HuH-7 (cell line): ENCODE measurements at places on chromosomes 12 and 14.

DNA sequence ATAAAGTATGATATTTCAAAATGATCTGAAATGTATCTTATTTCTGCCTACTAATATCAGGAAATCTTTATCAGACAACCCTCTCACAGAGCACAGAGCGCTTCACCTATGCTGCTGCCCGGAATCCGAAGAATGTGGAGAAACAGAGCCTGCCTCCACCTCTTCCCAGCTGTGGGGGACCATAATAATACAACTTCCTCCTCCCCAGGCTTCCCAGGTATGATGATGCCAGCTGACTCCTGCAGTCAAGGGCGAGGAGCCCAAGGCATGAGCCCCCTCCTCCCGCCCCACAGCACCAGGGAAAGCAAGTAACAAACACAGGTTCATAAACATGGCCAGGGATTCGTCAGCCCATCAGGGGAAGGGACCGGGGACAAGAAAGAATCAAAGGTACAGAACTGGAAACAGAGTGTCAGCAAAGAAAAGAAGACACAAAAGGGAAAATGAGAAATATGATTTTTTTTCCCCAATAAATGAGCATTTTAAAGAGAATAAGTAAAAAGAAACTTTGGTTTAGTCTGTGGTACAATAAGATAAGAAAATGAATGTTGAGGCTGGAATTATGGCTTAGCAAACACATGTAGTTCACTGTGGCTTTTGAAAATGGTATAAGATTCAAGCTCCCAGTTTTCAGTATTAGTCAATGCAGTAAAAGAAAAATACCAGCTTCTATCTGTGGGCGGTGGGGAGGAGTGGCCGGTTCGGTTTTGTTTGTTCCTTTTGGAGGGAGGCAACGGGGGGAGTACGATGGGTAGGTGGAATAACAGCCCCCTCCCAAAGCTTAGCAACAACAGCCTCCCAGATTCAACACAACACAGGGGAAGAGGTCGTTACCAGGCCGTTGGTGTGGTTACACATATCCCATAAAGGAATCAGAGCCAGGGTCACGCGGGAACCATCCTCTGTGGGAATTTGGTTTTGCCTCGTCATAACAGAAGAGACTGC lies 68.3 kb downstream of the SETD3 start:
- DNase-seq, result no peak

- DNase-seq, result no peak
Measured at GRCh38 chr12:92938638-92939037, 9.5 kb upstream of the EEA1 start.

DNA sequence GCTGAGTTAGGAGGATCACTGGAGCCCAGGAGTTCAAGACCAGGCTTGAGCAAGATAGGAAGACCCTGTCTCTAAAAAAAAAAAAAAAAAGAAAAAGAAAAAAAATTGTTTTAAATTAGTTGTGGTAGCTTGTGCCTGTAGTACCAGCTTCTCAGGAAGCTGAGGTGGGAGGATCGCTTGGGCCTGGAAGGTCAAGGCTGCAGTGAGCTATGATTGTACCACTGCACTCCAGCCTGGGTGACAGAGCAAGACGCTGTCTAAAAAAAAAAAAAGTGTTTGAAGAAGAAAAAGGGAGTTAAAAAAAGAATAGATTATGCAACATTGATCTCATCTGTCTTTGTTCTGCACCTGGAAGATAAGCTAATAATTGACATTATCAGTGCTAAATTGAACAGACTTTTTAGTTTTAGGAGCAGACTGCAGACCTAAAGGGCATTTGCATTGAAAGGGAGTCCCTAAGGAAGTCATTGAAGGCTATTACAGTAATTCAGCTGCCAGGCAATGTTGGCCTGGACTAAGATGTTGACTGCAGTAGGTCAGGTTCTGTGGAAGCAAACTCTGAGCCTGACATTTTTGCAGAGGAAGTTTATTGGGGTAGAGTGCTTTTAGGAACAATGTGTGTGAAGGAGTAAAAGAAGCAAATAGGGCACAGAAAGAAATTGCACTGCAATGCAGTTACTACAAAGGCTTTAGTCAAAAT lies 215.8 kb downstream of the PCNX1 start:
- DNase-seq, result no peak

DNA sequence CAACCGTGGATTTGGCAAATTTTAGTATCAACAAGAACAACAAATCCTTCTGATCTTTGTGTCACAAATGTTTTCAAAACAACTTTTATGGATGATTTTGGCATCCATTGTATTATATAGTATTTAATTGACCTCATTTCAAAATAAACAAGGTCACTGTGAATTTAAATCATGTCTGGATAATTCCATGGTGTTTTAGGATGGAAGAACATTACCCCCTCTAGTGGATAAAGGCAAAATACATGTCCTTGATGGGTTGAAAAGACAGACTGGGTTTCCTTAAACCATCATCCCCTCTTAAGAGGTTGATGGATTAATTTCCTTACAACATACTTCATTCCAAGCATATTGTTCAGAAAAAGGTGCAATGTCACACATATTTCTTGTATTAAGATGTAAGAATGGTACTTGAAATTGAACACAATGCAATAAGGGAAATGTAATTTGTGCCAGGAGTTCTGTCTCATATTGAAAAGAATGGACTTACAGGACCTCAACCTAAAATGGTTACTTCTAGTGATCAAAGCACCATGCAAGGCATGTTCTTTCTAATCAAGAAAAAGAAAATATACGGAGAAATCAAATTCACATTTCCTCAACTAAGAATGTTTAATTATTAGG lies 352.0 kb downstream of the BCAT1 start:
- peak; percentile 63 for DNase-seq

DNA sequence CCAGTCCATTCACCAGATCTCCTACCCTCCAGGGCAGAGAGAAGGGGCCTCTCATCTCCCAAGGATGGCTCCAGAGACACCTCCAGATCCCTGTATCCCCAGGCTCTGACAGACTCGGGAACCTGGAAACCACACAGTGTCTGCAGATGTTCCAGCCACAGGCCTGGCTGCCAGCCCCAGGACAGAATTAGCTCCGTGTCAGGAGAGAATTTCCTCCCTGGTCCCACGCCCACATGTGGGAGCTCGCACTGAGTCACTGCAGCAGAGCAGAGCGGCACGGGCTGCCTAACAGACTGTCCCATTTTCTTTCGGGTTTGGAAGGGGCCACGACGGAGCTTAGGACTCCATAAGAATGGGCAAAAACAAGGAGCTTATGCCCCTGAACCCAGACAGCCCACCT lies 33.6 kb downstream of the CMKLR1 start:
- DNase-seq, result no peak

DNA sequence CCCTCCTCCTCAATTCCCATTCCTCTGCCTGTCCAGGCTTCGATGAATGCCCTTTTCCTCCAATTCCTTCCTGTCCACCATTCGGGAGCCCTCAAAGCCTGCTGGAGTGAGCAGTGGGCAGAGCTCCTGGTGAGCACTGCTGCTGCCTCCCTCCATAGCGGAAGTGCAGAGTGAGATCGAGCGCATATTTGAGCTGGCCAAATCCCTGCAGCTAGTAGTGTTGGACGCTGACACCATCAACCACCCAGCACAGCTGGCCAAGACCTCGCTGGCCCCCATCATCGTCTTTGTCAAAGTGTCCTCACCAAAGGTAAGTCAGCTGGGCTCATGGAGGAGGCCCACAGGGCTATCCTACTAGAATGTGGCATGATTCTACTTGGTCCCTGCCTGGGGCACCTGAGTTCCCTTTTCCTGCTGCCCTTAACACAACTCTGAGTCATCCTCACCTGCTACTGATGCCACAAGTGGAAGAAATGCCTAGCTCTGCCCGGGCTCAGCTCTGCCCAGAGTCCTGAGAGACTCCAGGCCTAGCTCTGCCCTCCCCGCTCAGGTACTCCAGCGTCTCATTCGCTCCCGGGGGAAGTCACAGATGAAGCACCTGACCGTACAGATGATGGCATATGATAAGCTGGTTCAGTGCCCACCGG lies 8.0 kb downstream of the CACNB3 start:
- DNase-seq, result no peak
